Mesothelial cell of epicardium (in vitro differentiated cells): ENCODE measurements at places on chromosomes 5 and 9.

DNA sequence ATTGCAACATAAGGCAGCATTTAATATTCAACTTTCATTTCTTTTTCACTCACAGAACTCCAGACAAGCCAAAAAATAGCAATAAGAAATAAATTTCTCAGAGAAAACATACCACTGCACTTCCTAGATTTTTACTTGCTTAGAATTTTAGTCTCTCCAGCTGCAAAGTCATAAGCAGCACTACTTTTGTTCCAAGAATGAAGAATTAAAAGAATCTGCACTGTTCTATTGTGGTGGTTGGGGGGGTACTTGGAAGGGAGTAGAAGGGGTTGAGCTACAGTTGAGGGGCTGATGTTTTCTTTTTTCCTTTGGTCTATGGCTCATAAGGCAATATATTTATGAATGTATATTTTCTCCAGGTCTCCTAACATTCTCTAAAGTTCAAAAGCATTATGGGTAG, 144.5 kb downstream of the KIAA0825 start:
- DNase-seq = no peak

GRCh38 chr9:115439641-115440040, 321.7 kb upstream of the TNC start:
- no peak for DNase-seq

- DNase-seq = no peak
Measured at GRCh38 chr5:144308906-144309670, 138.4 kb downstream of the KCTD16 start.

GRCh38 chr5:41870627-41871048, 413 bp upstream of the OXCT1 start:
- DNase-seq = no peak

DNA sequence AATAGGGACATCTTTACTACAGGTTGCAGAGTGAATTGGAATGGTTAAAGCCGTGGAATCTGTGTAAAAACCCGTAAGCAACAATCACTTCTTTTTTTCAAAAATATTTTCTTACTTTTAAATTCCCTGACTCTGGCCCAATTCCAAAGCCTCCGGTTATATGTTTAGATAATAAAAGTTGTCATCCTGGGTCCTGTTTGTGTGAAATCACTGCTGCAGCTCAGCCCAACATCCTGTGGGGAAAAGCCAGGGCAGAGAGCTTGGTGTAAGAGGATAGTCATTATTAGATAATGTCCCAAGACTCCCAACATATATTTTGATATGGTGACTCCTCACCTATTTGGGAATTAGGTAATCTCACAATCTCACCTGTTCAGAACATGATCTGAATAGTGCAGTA, 586.0 kb upstream of the BRINP1 start:
- no peak for DNase-seq

DNA sequence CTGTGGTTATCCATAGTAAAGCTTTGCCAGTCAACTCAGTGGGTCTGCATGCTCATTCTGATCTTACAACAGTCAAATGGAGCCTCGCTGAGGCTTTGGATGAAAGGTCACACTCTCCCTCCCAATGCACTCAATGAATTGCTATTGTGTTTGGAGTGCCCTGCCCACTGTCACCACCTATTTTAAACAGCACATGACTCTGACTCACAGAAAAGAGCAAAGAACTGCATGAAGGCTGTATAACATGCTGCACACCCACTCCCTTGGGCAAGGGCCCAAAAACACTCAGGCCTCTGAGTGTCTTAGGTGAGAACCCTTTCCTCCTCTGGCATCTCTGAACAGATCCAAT, 118.7 kb upstream of the CCDC112 start:
- DNase-seq = no peak

DNA sequence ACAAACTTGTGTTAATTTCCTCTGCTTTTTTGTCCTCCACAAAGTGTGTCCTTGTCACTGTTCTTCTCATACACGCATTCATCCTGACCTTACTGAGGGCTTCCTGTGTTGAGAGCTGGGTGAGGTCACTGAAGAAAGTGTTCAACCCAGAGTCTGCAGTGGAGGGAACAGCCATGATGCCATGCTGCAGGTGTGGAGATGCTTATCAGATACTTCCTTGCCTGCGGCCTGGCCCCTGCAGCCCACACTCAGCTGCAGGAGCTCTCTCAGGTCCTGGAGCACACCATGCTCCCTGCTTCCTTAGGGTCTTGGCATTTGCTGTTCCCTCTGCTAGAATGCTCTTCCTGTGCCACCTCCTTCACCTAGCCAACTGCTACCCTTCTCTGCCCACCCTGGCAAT, 108.1 kb upstream of the SPRY4 start:
- no peak for DNase-seq

DNA sequence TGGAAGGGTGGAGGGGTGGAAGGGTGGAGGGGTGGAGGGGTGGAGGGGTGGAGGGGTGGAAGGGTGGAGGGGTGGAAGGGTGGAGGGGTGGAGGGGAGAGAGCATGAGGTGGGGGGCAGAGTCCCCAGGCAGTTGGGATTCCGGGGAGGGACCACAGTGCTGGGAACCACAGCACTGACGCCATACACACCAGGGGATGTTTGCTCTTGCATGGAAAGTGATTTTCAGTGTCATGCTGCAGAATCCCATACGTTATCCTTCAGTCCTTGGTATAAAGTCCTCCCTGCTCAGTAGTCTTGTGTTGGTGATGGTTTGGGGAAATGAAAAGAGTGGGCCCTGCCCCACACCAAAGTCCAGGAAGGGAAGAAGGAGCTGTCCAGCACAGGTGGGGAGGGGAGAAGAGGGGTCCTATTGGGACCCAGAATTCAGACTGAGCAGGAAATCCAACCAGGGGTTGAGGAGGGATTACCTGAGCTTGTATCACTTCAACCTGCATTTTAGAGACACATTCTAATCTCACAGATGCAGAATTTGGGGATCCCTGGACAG, 5.5 kb upstream of the FIBCD1 start:
- DNase-seq = no peak

DNA sequence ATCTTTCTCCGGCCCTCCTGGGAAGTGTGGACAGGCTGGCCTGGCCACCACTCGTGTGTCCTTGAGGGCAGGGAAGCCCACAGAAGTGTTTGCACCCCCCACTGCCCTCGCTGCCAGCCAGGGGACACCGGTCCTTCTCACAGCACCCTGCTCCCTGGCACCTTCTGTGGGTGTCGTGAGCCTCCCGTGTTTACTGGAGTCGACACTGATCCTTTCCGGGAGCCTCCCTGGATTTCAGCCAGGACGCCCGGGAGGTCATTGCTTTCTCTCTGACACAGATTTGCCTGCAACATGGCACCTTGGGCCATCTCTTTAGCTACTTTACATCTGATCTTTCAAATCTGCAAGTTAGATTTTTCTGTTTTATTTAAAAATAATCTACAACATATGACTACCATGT, 120.4 kb upstream of the CACNA1B start:
- DNase-seq = no peak

GRCh38 chr5:41834506-41834905, 35.7 kb downstream of the OXCT1 start:
- DNase-seq = no peak

DNA sequence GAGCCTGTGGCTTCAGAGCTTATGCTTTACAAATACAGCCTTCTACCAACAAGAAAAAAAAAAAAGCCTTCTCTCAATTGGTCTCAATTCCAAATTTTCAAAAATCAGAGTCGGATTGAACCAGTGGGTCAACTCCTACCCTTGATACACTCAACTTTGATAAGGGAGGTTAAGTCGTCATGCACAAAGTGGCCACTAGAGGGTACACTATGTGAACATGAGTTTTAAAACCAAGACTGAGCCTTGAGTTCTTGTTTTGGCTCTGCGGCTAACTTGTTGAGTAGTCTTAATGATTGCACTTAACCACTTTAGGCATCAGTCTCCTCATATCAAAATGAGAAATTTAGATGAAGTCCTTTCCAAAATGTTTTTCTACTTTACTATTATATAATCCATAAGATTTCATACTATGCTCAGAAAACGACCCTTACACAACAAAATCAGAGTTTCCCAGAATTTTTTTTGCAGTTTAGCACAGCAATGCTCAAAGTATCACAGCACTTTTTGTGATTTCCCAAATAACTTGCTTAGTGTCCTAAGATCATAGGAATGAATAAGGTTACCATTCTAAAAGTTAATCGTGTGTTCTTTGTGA, 92.9 kb upstream of the MTAP start:
- no peak for DNase-seq

DNA sequence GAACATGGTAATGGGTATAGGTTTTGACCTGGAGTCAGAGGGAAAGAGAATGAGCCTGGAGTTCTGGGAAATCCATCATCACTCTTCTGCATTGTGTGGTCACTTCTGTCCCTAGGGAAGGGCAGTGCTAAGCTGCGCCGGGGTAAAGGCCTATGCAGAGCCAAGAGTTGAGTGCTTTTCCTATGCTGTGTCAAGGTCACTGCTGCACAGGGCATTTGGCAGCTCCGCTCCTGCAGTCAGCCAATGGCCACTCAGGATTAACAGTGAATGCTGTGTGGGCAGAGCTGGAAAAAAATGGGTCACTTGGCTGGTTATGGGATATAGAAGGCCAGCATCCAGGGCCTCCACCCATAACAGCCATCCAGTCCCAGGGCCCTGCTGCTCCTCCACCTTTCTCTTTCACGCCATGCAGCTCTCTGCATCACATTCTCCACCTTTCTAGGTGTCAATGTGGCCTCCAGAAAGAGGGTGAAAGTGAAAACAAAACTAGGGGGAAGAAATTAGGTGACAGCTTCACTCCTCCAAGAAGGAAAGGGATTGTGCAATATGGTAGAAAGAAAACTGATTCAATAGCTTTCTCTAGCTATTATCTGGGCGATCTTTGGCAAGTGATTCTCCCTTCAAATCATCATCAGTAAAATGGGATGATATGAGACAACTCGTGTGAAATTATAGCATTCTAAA, 279.3 kb upstream of the ANKRD55 start:
- no peak for DNase-seq

- no peak for DNase-seq
Measured at GRCh38 chr5:149154650-149155049, 13.4 kb downstream of the ABLIM3 start.

DNA sequence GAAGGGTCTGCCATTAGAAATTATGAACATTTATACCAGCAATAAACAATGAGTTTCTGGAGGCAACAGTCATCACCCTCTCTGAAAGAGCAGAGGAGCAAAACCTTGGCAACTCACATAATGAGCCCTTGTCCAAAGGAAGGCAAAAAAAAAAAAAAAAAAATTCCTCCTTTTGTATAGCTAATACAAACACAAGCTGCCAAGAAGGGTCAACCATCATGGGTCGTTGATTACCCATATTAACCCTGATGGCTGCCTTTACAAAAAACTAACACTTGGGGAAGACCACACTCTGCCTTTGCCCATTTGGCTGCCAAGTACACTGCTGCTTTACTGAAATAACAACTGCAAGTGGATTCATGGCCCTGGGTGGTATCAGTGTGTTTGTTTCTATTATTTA, 272.7 kb downstream of the ADAMTSL1 start:
- DNase-seq = no peak

GRCh38 chr5:116382874-116383266, 191.8 kb downstream of the SEMA6A start:
- no peak for DNase-seq

DNA sequence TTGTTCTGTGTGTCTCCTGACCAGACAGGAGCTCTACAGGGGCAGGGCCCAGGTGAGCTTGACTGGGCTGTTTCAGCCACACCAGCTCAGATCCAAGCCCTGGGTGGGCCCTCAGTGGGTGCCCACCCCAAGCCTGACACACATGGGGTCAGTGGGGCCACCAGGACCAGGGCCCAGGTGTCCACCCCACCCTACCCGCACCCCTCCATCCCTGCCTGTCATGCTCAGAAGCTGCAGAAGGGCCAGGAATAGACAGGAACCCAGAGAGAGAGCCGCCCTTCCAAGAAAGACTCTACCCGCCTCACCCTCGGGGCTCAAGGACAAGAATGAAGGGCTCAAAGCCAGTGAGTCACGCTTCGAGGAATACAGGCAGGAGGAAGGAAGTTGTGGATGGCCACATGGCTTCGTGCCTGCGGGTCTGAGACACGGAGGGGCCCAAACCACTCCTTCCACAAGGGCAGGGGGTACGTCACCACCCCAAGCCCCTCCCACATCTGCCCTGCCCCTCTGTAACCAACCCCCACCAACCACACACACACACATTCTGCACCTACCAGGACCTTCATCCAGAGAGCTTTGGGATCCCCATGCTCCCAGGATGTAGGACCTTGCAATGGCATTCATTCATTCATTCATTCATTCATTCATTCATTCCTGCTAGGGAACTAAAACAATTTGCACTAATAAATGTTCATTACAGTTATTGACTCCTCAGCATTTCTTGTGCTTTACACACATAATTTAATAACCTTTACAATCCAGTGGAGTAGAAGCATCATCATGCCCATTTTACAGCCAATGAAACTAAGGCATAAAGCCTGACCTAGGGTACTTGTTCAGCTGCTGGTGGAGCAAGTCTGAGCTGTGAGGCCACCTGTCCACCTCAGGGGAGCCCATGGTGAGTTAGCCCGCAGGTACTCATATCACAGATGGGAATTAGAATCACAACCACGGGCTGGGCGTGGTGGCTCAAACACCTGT, 55.9 kb upstream of the STXBP1 start:
- DNase-seq = no peak

DNA sequence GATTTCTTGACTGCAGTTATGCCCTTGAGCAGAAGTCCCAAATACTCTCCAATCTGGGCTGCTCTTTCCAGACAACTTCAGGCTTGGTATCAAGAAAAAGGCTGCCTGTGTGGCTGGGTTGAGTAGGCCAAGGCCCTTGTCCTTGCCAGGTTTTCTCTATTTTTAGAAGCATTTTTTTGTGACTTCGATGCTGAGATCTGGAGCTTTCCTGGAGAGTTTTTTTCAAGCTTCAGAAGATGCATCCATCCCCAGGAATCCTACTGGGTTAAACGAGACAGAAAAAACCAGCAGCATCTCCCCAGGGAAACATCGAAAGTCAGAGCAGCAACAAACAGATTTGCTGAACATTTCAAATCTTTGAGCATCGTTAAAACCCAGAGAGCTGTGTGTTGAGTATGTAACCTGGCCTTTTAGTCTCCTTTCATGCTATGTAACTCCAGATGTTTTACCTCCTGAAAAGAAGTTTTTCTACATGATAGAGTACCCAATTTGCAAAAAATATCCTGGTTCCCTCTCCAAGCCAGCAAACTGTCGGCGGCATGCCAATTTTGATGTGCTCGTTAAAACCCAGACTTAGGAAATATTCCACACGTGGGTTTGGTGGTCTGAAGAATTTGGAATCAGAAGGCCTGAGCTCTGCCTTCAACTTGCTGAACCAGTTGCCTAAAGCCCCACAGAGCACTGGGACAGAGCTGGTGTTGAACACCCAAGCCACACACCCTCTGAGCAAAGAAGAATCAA, 98.1 kb upstream of the ALDH1B1 start:
- no peak for DNase-seq

DNA sequence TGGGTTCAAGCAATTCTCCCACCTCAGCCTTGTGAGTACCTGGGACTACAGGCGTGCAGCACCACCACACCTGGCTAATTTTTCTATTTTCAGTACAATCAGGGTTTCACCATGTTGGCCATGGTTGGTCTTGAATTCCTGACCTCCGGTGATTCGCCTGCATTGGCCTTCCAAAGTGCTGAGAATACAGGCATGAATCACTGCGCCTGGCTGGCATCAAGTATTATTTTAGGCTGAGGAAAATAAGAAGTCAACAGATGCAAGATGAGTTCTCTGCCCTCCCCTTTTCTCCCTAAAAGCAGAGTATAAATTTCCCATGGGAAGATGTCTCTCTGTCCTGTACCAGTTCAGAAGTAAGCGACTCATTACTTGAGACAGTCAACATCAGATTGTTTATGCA, 71.5 kb downstream of the ELAVL2 start:
- DNase-seq = no peak
